HTR-8/SVneo (cell line): ENCODE measurements at places on chromosomes 11 and 22.

DNA sequence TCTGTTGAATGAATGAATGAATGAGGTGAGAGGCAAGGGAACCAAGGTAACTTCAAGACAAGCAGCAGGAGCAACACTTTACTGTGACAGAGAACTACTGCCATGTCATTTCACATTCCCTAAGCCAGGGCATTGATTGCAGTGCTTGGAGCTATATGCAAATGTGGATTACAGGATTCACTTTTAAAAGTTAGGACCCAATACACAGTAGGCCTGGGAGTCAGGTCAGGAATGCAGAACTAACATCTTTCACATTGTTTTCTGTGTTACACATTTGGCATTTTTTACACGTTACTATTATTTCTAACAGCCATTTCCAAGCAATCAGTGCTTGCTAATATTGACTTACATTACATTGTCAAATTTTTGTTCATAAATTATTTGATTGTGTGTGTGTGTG lies 26.2 kb upstream of the ME3 start:
- no peak for DNase-seq

DNA sequence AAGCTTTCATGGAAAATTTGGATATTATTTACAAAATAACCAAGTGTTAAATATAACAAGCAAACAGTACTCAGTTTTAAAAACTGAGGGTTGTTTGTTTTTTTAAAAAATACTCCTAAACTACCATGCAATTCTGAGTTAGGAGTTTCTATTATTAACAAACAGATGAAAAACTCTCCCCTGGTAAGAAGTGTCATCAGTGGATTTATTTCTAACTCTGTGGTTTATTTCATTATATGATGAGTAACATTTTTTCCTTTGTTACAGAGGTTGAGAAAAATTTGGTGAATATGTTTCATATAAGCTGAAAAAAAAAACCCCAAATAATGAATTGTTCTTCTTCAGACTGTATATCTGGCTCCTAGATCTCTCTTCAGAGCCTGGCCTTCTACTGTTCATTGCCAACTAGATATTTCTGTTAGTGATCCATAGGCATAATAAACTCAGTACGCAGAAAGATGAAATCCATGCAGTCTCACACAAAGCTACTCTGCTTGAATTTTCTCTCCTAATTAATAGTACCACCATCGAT lies 29.4 kb upstream of the PDE3B start:
- no peak for DNase-seq

DNA sequence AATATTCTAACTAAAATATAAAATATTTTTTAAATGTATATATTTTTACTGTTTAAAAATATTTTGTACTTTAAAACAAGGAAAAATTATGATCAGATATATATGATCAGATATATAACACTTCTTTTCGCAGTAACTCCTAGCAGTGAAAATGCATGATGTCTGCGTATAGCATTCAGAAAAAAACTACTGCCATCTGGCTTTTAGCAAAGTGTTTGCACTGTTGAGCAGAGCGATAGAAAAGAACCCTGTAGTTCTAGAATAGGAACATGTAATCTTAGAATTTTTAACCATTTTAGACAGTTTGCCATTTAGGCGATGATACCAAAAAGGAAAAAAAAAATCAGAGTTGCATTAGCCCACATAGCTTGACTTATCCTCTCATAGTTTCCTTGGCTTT lies 370.4 kb upstream of the ANO3 start:
- no peak for DNase-seq

DNA sequence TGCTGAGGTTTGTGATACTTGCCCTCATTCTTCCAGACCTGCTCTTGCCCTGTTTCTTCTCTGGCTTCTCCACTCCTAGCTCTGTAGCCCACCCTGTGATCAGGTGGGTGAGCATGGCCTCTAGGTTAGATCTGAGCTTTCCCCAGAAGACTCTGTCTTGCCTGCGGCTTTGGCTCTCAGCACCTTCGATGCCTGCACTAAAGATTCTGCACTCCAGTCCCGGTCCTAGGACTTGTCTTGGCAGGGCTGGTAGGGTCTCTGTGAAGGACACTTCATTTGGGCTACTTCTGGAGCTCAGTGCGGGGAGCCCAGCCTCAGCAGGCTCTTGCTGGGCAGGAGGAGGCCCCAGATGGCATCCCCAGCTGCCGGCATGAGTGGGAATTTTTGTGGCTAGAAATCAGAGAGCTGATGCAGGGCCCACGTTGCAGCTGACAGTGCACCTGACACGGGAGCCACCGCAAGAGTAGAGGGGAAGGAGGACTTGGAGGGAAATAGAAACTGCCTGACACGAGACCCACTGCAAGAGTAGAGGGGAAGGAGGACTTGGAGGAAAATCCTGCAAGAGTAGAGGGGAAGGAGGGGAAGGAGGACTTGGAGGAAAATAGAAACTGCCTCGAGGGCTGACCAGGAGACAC lies 226.9 kb upstream of the B3GAT1 start:
- no peak for DNase-seq

DNA sequence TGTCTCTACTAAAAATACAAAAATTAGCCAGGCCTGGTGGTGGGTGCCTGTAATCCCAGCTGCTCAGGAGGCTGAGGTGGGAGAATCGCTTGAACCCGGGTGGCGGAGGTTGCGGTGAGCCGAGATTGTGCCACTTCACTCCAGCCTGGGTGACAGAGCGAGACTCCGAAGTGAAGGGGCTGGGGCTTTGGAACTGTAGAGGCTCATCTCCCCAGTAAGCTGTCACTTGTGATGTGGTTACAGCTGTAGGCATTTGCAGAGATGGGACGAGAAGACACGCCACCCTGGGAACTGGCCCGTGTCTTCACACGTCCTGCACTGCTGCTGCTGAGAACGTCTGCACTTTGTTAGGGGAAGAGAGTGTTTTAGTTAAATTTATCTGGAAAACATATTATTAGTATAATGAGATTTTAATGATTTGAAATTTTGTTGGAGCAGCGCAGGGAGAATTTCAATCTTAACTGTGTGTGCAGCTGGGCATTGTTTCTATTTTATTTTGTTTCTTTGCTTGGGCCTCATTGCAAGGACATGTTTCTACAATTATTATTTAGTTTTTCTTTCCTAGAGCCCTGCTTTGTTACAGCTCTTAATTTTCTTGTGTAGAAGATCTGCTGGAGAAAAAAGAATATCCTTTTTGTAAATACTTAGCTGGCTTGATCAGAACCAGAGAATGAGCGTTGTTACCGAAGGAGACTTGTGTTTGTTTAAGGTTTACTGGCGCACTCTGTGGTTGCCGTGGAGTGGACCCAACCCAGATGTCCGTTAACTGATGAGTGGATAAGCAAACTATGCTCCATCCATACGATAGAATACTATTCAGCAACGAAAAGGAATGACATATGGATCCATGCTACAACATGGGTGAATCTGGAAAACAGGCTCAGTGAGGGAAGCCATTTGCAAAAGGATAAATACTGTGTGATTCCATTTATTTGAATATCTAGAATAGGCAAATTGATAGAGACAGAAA lies 18.4 kb downstream of the PARVB start:
- no peak for DNase-seq

DNA sequence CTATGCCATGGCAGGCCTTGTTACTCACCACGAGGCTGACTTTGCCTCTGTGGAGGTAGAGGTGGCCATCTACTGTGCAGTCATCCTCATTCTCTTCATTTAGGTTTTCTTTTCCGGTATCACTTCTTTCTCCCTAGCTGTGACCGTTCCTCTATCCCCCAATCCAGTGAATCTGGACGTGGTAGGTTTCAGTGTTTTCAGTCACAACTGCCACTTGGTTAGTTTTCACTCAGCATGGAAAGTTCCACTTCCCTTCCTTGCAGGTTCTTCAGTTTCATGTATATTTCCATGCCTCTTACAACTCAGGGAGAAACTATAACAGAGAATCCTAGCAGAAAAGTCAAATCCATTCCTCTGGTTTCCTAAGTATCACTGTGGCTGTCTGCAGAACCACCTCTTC lies 1.9 kb downstream of the HPS4 start:
- DNase-seq: no peak

GRCh38 chr11:40974186-40974795 lies 485.2 kb downstream of the LRRC4C start:
- DNase-seq: no peak

DNA sequence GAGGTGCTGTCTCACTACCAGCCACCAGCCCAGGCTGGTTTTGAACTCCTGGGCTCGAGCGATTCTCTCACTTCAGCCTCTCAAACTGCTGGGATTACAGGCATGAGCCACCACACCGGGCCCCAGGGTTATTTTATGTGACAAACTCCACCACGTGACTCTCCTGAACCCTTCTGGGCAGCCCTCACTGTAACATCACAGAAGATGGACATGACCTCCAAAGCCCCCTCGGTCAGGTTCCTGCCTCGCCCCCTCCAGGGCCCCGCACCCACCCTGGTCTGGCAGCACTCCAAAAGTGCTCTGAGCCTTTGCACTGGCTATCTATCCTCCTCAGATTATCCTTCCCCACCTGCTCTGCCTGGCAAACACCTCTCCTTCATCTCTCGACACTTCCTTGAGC lies 43.3 kb downstream of the RIBC2 start:
- DNase-seq: no peak

- no peak for DNase-seq
These were observed 2.2 kb upstream of the SIGIRR start for GRCh38 chr11:416757-417621.

DNA sequence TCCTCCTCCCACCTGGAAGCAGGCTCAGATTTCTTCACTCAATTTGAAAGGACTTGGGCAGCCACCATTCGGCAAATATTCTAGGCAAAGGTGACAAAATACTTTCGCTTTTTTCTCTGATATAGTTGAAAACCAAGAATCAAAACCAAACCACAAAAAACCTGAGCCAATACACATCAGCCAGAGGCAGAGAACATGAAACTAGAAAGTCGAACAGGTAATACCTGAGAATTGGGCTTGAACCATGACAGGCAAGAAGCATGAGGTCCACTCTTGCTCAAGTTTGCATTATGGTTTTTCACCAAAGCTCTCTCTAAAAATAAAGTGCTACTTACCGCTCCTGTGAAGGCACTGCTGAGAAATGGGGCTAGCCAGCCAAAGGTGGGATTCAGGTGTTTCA lies 26.2 kb upstream of the LDLRAD3 start:
- DNase-seq: no peak

- no peak for DNase-seq
These were observed 31.3 kb upstream of the DMC1 start for GRCh38 chr22:38601221-38601764.

- peak; percentile 66 for DNase-seq
These were observed 23.2 kb downstream of the CAPN1 start for GRCh38 chr11:65204646-65205601.

GRCh38 chr22:19909350-19910179 lies 32.0 kb upstream of the COMT start:
- DNase-seq: peak; percentile 87

- no peak for DNase-seq
These were observed 35.4 kb upstream of the SMIM38 start for GRCh38 chr11:69120096-69120875.

DNA sequence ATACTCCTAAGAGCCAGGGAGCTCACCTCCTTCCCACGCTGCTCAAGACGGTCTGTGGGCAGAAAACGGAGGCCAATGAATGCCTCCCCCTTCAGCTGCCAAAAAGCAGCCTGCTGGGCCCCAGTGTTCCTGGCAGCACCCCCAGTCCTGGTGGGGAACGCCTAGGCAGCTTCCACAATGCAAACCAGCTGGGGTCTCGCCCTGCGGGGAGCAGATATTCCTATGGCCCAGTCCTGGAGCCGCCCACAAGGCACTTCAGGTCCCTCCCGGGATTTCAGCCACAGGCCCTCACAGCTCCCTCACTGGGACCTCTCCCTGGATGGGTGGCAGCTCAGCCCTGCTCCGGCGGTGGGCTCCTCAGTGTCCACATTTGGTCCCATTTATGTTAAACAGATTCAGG lies 29.2 kb downstream of the A4GALT start:
- no peak for DNase-seq

DNA sequence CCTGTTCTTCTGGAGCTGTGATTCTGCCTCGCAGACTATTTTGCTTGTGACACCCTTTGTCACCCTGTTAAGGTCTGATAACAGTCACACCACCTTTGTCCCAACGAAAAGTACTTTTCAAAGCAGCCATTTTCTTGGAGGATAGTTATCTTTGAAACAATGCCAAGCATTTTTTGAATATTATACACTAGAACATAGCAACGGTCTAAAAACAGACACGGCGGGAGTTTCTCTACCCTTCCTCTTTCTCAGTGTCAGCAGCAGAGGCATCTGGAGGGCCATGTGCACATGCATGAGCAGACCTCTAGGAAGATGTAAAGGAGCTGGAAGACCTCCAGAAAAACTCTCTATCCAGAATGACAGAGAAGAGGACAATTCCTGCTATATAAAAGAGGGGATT lies 86.5 kb downstream of the TRPC6 start:
- DNase-seq: no peak

DNA sequence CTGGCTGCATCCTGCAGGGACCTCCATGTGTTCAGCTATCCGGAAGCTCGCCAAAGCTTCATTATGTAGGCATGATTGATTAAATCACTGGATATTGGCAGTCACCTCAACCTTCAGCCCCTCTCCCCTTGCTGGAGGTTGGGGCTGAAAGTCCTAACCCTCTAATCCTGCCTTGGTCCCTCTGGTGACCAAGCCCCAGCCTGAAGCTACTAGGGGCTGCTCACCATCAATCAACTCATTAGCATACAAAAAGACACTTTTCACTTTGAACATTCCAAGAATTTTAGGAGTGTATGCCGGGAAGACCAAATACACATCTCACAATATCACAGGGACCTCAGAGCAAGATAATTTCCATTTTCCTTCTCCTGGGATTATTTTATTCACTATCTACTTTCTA lies 38.8 kb upstream of the TPBGL start:
- DNase-seq: no peak

- no peak for DNase-seq
These were observed 1.3 kb downstream of the MACROD1 start for GRCh38 chr11:64164392-64165312.

DNA sequence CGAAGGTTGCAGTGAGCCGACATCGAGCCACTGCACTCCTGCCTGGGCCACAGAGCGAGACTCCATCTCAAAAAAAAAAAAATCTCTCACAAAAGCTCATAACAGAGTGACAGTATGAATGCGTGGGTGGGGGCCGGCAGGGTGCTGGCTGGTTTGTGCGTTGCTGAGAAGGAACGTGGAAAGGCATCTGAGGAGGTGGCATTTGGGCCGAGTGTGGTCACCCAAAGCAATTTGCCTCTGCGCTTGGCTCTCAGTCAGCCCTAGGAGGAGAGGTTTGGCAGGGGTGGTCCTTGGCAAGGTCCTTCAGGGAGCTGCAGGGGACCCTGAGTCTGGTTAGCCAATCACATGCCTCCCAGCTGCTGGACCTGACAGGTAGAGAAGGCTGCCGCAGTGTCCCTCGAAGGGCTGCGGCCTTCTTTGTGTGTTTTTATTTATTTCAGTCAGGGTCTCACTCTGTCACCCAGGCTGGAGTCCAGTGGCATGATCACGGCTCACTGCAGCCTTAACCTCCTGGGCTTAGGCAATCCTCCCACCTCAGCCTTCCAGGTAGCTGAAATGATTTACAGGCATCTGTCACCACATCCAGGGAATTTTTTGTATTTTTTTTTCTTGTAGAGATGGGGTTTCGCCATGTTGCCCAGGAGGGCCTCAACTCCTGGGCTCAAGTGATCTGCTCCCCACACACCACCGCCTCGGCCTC lies 23.5 kb upstream of the OSBPL5 start:
- no peak for DNase-seq

GRCh38 chr22:47842119-47842518 lies 1079.7 kb downstream of the TBC1D22A start:
- no peak for DNase-seq
